ENCODE measurements at places on chromosomes 3 and 15.

DNA sequence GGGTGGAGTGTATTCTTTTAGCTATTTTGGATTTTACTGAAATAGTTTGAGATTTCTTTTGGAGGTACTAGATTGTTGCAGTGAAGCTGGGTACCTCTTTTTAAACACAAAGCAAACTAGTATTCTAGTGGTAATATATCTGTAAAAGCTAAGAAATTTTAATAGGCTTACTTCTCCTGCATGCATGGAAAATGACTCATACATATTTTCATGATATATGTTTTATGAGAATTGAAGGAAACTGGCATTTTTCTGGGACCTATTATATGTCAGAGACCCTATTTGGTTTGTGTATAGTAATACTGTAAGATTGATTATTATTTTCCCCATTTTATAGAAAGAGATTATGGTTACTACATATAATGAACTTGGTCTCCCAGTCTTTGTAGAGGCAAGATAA, 851.0 kb downstream of the DIPK2A start:
- DNase-seq: no peak

GRCh38 chr3:154548341-154548740, 118.4 kb upstream of the GPR149 start:
- no peak for DNase-seq

DNA sequence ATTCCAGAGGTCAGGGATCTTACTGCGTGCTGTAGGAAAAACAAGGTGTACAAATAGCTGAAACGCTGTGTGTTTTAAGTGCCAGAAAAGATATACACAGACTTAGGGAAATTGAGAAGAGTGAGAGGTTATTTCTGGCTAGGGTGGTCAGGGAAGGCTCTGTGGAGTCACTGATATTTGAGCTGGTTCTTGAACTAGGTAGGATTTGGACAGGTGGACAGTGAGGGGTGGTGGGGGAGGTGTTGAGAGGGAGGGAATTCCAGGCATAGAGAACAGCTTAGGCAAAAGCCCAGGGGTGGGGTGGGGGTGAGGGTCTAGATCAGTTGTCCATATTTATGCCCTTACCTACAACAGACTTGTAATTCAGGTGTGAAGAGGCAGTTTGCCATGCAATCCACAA, 7.0 kb downstream of the SEMA6D start:
- no peak for DNase-seq

GRCh38 chr15:61411902-61412510, 182.9 kb upstream of the RORA start:
- DNase-seq: no peak

DNA sequence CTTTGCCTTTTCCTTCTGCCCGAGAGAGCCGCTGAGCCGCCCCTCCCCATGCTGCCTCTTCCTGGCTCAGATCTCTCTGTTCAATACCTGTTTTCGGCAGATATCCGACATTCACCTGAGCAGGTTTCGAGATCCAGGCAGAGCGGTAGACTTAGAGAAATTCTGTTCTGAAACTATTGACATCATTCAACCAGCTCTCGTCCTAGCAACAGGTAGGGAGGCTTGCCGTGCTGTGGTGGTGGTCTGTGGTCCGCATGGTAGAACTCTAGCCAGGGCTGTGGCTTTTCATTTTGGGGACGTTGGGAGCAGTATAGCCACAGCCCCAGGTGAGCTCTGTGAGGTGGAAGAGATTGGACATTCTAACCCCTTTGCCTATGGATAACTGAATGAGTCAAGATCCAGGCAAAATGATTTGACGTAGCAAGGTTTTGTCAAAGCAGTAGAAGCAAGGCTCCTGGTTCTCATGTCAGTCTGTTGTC, 810 bp downstream of the TMEM62 start:
- DNase-seq: no peak

DNA sequence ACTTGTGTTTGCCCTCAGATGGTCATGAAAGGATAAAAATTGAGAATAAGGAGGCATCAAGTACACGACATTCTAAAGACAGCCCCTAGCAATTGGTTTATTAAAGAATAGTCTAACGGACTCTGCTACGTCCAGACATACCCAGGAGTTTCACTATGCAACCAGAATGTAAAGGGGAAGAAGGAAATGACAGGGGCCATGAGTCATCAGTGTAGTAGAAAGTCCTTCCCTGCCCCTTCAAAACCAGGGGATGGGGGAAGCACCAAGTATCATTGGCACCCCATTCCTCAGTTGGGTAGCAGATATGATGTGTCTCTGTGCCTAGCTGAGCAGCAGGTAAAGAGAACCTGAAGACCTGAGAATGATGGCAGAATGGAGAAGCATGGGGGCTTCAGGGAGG, 367.4 kb downstream of the IL20RB start:
- DNase-seq: no peak

DNA sequence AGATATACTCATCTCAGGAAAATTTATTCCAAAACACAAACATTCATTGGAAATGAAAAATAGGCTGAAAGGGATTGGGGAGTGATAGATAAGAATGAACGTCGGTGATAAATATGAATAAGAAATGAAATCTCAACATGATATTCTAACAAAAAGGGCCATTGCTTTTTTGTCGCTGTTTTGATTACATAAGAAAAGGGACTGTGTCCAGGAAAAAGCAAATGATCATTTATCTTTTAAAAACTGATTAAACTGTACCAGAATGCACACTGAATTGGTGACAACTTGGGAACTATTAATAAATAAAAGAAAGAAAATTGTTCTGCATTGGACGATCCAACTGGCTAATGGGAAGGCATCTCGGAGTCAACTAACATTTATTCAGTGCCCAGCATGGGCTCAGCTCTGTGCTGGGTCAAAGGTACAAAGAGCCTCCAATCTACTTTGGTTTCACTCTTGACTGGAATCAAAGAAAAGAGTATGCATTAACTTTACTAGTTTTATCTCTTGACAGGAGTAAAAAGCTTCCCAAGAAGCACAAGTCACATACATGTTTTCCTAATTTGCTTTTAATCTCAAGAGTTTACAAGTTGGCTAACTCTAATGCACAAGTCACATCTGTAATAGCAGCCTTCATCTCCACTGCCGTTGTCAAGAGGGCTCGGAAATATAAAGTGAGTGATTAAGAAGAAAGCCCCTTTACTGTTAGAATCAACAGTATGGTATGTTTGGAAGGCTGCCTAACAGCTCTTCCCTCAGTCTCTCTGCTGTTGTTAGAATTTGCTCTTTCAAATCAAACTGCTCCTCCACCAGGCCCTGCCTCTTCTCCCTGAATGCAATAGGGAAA, 280.0 kb downstream of the IGSF11 start:
- DNase-seq: no peak

GRCh38 chr3:51337666-51338065, 47.4 kb upstream of the MANF start:
- no peak for DNase-seq

GRCh38 chr3:88936831-88937230, 170.6 kb upstream of the EPHA3 start:
- DNase-seq: peak; percentile 72

- no peak for DNase-seq
Observed at GRCh38 chr3:156187146-156187769, 66.9 kb downstream of the KCNAB1 start.

- no peak for DNase-seq
Observed at GRCh38 chr15:90222547-90222946, 11.2 kb downstream of the CIB1 start.

DNA sequence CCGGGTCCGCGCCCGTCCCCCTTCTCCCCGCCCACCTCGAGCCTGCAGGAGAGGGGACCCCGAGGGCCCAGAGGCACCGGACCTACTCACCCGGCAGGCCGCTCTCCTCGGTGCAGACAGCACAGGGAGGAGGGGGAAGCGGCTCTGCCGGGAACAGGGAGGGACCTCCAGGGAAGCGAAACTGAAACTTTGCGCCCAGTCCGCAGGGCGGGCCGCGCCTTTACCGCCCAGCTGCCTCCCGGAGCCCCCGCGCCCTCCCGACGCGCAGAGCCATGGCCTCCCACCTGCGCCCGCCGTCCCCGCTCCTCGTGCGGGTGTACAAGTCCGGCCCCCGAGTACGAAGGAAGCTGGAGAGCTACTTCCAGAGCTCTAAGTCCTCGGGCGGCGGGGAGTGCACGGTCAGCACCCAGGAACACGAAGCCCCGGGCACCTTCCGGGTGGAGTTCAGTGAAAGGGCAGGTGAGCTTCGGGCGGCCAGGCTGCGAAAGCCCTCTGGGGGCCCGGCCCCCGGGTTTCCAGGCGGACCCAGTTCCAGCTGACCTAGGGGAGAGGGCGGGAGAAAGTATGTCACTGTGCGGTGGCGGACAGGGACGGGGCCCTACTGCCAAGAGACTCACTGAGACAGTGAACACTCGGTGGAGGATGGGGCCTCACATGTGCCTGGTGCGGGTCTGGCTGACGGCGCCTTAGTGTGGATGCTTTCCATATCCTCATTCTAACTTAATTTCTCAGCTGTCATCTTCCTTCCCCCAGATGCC, at the start of the genes DTX3L and PARP9:
TSS of gene DTX3L (plus strand) at position 184 of the 758 bp plus-strand sequence. CDS start at position 273, 89 bp downstream.
TSS of gene PARP9 (minus strand) at position 146 of the 758 bp plus-strand sequence. CDS start 4,680 bp downstream, outside the sequence.
- no peak for DNase-seq

DNA sequence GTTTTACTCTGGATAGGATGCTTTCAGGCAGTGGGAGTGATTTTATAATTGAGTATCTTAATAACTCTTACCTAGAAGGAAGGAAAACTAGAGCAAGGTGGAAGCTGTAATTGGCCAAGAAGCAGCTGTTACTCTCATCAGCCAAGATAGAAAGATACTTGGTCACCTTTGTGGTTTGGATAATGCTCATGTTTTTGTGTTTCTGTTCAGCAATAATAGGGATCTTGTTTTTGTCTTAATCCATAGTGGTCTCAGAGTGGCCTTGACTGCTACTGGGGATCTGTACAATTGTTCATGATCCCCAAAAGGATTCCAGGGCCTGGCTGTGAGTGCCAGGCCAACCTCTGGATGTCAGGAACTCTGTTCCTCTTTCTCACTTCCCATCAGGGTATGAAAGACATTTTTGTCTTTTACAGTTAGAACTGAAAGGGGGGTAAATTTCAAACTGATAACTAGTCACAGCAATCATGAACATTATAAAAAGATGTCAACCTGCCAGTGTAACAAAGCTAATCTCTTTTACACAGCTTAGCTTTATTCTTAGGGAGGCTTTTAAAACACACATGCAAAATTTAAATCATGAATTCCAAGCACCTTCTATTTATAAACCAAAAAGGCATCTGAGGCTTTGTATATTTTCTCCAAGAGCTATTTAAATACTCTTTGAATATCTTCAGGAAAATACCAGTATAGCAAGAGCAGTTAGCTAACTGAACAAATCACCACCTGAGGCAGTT, 6.0 kb downstream of the UBL7 start:
- DNase-seq: no peak

GRCh38 chr3:101171681-101172191, 148.6 kb downstream of the IMPG2 start:
- no peak for DNase-seq

DNA sequence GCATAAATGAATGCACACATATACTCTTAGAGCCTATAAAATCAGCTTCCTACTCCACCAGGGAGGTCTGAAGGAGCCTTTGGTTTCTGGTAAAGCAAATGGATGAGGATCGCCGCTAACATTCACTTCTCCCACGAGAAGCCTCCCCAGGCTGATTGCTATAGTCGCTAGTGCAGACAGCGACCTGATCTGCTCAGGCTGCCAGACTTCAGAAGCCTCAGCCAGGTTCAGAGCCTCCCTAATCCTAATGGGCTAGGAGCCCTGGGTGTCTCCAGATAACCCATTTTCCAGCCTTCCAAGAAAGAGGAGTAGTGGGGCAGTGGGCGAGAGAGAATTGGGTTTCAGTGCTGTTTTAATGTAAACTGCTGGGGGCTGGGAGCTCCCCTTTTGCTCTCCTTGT, 35.4 kb downstream of the TPM1 start:
- DNase-seq: no peak

- no peak for DNase-seq
Observed at GRCh38 chr3:148791920-148792319, 35.7 kb upstream of the CPB1 start.

- no peak for DNase-seq
Observed at GRCh38 chr3:114446600-114446999, 152.8 kb downstream of the TIGIT start.

DNA sequence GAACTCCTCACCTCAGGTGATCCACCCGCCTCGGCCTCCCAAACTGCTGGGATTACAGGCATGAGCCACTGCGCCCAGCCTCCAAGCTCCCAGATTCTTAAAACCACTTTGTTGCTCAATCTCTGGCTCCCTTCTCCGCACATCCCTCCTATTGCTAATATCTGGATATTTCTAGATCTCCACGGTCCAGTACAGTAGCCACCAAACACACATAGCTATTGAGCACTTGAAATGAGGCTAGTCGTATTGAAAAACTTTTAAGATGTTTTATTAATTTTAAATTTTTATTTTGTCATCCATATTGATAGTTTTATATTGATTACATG, 44.3 kb downstream of the SLC28A1 start:
- no peak for DNase-seq

DNA sequence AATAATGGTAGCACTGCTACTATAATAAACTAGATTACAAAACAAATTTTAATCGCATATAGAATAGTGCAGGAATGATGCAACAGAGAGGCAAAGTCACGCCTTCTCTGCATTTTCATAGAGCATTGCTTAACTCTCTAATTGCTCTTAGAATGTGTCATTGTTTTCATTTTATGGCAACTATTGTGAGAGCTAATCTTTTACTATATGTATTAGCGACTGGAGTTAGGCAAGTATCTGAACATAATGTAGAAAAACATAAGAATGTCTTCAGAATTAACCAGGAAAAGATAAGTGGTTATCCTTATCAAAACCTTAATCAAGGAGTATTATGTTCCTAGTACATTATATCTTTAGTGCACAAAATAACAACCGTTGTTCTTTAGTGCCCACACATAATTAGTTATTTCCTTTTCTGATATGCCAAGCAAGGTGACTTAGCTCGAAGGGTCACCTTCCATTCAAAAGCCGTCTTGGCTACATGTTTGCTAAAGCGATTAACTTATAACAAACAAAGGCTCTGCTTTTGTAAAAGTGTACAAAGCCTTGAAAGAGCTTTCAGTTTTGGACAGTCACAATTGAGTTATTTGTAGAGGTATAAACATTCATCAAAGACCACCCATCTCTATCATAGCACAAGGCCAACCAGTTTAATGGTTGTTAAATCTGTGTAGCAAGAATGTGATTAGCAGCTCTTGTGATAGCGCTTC, 1328.9 kb downstream of the ROBO2 start:
- no peak for DNase-seq

- no peak for DNase-seq
Observed at GRCh38 chr3:18806633-18807032, 341.7 kb upstream of the KCNH8 start.

DNA sequence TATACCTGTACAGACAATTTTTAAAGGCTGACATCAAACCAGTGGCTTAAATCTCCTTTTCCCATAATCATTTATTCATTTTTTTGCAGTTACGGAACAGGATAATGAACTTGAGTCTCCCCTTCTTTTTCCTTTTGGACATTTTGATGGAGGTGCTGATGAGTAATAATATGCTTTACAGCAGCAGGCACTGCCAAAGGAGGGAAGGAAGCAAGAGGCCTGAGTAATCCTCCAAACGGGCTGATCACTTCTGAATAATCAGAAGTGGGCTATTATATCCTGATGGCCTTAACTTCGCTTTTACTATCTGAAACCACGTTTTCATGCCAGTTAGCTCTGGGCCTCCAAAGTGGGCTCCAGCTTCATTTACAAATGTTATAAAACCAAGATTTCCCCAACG, 527.2 kb downstream of the FOXP1 start:
- DNase-seq: no peak

Measured in NCI-H1694 treated with DMSO at 0.1 percent for 48 hours (cell line).